ENCODE measurements at places on chromosomes 1 and 21.

DNA sequence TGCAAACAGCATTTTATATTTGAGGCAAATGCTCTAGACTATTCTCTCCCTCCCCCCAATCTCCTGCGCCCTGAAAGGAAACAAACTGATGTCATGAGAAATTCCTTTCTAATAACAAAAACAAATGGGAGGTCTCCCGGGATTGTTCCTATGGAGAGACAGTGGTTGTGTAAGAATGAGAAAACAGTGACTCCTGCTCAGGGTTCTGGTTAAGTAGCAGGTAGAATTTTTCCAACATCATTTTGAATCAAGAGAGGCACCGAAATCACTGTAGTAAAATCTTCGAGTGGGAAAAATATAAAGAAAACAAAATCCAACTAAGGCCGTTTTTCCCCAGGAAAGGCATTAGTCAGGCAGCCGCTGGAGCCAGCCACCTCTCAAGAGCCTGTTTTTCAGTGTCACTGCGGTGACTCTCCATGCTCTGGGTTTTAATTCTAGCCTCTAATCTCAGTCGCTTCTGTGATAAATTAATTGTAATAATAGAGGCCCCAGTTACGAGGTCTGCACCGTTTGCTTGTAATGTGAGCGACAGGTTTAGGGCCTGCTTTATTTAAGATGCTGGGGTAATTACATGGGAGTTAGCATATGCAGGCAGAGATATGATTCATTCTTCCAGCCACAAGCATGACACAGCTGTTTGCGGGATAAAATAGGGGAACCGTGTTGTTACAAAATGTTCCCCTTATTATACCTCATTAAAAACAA is 80.3 kb downstream of the RNF220 start:
- DNase-seq = no peak

- DNase-seq = peak; percentile 29
Observed at GRCh38 chr1:33094971-33095604, 14.1 kb downstream of the AZIN2 start.

DNA sequence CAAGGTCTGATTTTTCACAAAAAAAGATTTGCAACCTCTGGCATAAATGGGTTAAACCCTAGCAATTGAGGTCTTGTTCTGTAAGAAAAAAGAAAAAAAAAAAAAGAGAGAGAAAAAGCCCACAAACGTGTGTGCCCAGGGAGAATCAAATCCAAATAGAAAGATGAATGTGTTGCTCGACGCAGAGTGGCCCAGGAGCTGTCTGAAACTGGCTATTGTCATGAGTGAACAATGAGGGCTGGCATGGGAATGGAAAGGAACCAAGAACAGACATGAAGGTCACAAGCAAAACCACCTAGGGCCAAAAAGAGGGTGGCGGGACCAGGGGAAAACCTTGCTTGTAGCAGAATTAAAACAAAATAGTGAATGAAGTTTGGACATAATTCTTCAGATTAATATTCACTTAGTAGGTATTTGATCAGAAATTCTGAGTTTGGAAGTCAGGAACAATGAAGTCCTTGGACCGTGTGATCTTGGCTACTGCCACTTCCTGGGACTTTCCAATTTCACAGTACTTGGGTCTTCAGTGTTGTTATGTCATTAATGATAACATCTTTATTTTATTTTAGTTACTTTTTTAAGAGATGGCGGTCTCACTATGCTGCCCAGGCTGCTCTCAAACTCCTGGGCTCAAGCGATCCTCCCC is 3.1 kb downstream of the ENO1 start:
- DNase-seq = no peak

DNA sequence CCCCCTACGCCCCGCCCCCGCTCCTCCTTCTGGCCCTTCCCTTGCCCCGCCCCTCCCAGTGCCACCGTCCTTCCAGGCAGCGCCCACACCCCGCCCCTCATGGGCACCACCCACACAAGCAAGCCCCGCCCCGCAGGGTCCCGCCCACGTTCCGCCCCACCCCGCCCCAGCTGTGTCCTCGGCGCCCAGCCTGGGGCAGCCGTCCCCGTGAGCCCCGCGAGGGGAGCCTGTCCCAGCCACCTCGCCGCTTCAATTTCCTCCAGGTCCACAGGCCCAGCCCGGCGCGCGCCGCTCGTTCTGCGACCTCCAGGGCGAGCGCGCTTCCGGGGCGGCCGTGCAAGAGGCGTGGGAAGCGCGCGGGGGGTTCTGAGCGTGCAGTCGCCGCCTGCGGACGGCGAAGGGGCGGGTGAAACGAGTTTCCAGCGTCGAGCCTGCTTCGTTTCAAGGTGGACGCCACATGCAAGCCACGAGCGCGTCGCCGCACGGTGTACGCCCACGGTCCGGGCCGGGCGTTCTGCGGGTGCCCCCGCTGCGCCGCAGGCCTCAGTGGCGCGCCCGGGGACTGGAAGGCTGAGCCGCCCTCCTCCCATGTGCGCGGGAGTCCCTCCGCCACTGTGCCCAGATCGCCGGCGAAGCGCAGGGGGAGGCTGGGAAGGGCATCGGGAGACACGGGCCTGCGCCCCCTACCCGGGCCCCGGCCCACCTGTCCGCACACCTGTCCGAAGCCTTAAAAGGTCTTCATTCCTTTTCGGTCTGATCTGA is 10.8 kb upstream of the FAAP20 start:
- DNase-seq = peak; percentile 80

DNA sequence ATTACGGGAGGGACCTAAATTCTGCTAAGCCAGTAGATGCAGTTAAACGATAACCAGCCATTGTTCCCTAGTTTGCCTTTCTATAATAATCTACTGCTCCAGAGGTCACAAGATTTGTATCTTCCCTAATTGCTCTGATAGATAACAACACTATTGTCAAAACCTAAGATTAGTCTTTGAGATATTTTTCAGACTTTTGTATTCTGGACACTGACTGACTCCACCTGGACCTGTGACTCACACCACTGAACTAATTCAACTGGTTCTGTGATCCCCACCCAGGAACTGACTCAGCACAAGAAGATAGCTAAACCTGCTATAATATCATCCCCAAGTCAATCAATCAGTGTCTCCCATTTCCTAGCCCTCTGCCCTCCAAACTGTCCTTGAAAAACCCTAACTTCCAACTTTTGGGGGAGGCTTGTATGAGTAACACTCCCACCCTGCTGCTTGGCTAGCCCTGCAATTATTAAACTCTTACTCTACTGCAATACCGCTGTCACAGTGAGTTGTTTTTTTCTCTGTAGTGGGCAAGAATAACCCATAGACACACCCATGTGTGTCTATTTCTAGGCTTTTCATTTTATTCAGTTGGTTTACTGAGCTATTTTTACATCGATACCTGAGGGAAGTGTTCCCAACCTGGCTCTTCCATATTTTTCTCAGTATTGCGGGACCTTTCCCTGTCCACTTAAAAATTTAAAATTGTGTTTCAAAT is 11.2 kb downstream of the KIFAP3 start:
- no peak for DNase-seq

GRCh38 chr1:226575739-226576378 is 27.3 kb downstream of the STUM start:
- no peak for DNase-seq

GRCh38 chr21:39097335-39097861 is 85.9 kb downstream of the PSMG1 start:
- no peak for DNase-seq

DNA sequence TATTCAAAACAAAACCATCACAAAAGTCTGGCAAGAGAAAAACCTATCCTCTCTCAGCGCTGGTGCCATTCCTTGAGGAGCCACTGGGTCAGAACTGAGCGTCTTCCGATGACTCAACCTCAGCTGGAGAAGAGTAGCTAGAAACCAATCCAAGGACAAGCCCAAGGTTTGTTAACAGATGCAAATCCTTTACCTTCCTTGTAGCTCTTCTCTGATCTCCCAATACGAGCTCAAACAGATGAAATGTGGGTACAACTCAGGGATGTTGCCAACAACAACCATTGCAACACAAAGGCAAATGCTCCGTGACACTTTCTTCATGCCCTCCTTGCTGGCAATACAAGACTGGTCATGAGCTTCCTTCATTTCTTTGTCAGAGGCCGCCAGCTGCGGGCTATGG is 337.1 kb downstream of the SIPA1L2 start:
- no peak for DNase-seq

DNA sequence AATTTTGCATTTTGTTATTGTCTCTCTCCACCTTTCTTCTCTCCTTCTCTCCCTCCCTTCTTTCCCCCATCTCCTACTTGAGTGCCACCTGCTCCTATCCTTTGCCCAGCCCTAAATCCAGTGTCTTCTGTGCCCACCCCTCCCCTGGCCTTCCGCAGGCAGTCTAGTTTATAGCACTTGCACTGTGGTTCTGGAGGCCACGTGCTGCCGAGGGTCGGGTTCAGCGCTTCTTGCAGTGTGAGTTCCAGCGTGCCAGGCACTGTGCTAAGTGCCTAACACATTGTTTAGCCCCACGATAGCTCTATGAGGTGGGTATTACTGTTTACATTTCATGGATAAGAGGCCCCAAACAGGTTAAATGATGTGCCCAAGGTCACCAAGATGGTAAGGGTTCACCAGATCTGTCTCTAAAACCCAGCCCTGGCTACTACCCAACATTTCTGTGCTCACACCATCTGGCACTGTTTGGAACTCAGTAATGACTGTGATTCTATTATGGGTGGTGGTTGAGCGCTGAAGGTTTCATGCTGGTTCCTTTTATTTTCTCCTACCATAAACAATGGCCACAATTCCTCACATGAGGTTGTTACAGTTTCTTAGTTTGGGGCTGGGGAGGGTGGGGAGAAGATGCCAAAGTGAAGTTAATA is 14.1 kb upstream of the ATP1A4 start:
- no peak for DNase-seq

DNA sequence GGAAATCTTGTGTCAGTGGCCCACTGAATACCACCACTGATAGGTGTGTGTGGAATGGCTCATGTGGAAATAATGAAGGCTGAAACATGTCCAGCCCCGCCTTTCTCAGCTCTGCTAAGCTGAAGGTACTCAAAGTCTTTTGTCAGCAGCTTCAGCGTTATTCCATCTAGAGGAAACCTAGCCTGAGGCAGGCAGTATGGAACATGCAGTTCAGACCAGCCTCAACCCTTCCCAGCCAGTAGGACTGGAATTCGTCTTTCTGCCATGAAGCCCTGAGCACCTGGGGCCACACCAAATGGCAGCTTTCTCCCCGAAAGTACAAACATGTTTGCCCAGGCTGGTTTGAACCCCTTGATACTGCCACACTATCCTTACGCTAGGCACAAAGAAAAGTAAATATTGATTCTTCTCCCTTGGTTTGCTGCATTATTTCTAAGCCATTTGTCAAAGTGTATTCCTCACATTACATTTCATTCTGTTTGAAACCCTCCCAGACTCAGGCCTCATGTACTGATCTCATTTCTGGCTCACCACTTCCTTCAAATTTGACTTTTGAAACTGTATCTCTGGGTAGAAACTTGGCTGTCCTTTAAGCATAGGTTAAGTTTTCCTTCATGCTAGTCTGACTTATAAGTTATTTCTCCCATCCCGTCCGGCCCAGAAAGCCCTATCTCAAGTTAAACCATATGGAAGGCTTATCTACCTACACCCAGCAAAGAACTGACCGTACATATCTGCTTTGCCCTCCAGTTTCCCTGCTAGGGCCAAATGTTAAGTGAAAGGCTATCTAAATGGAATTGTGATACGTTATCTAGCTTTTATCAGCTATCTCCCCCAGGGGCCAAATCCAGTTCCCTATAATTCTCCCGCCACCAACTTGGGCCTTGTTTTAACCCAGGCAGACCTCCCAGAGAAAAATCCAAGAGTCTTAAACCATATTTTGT is 45.7 kb upstream of the HOOK1 start:
- no peak for DNase-seq

DNA sequence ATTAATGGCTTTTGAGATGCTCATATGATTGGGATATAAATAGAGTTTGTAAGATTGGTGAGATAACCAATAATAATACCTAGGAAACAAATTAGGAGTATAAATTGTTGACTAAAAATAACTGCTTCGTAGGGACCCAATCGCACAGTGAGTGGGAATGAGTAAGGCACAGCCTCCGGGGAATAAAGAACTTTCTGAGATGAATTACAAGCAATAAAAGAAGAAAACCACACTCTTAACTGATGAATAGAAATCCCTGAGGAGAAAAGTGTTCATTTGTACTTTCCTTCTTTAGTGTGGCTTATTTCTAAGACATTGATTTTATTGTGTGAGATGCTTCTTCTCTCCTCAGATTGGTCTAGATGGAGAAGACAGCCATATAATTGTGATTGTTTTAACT is 443.4 kb upstream of the PRMT6 start:
- no peak for DNase-seq

- DNase-seq = peak; percentile 55
Observed at GRCh38 chr1:211925016-211925415, 94.5 kb upstream of the LPGAT1 start.

GRCh38 chr1:165924117-165924516 is 96.7 kb downstream of the UCK2 start:
- DNase-seq = no peak

DNA sequence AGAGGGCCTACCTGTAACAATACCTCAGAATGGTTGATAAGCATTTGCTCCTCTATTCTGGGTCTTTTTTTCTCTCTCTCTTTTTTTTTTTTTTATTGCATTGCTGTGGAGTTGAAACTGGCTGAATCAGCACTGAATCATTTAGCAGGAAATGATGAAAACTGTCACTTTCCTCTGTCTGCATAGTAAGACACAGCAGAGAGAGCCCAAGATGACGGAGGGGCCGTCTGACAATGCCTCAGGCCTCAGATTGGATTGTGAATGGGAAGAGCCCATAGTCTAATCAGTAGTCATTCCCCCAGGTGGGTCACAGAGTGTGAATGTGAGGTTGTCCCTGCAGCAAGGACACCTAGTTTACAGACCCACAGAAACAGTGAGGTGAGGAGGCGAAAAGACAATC is 193.2 kb upstream of the PLXNA2 start:
- no peak for DNase-seq
